ENCODE measurements at places on chromosomes 4 and X. TPM values are rescaled to one million over a fixed set of nuclear protein-coding genes. Genes with fewer than 3 reads are reported as not detected.

Gene FGD1
- 16.0 TPM for total RNA-seq

Gene DRP2
- total RNA-seq: 0.31 TPM

Gene RAB39B
- total RNA-seq: 0.36 TPM

Gene FAM9B
- total RNA-seq: not detected

Gene DTHD1
- total RNA-seq: not detected

Gene INTU
- 3.8 TPM for total RNA-seq

Gene TMEM150C
- under 0.01 TPM for total RNA-seq

Gene SYN1
- total RNA-seq: 0.36 TPM

Gene SPATA18
- 13.1 TPM for total RNA-seq

Gene ARMCX1
- 83.3 TPM for total RNA-seq

Gene YY2
- total RNA-seq: 2.5 TPM

Gene PABPC4L
- total RNA-seq: under 0.01 TPM

Gene SMIM31
- total RNA-seq: not detected

Gene TKTL2
- not detected for total RNA-seq

Gene PAGE2B
- not detected for total RNA-seq

Gene DDX53
- not detected for total RNA-seq

Data from melanocyte of skin (primary cell).